ENCODE measurements at places on chromosomes 7 and 10. TPM values are rescaled to one million over a fixed set of nuclear protein-coding genes. Genes with fewer than 3 reads are reported as not detected.

The ADCY1 gene
- 0.10 TPM for total RNA-seq

- DNase-seq: no peak
- peaks cover 13% of the 10 kb centered on the region for H3K4me1 ChIP-seq
- H3K27me3 ChIP-seq: no peaks in the 10 kb centered on the region
Measured at GRCh38 chr7:30545791-30546555, 41.3 kb upstream of the GGCT start.

DNA sequence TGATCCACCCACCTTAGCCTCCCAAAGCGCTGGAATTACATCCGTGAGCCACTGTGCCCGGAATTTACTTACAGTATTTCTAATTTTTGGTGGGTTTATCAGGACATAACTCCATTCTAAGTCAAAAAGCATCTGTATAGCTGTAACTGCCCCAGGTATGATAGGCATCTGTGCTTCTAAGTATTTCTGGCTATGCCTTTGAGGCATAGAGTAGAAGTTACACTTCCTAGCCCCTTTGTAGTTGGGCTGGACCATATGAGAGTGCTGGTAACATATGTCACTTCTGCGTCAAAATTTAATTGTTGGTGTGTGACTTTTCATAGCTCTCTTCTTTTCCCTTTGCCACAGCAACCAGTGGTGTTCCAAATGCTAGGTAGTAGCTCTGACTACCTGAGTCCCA lies 153.3 kb downstream of the RTKN2 start:
- no peaks in the 10 kb centered on the region for H3K36me3 ChIP-seq
- H3K4me3 ChIP-seq: no peak overlapping the region
- DNase-seq: no peak
- peak overlapping the region; percentile 24 for H3K27ac ChIP-seq
- no peaks in the 10 kb centered on the region for H3K27me3 ChIP-seq

DNA sequence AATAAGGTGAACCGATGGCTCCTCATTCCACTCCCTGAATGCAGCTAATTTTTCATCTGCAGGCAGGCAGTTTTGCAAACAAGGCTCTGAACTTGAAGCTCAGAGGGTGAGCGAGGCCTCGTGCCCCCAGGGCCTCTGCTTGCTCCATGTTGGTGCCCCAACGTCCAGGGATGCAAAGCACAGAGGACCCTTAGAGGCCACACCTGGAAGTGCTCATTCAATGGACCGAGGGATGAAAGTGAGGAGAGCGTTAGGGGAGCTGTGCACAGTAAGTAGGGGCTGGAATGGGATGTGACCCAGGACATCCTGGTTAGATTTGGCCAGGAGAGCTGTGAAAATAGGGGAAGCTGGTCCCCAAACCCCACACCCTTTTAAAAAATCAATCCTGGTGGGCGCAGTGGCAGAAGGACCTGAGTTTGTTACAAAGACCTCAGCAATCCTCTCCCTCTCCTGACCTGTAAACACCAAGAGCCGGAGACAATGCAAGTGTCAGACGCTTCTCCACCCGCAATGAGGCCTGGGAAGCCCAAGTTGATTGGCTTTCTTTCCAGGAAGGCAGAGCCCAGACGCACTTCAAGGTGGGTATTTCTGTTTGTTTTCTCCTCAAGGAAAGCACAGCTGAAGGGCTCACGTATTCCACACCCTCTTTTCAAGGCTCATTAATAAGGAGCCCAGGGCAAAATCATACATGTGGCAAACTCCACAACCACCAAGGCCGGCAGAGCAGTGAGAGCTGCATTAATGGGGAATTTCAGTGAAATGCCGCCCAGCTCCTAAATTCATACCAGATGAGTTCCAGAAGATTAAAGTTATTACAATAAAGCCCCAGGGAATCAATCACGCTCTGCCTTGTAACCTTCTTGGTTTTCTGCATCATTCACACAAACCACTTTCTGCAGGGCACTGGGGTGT lies 14.1 kb upstream of the CXCL12 start:
- peaks cover 5% of the 10 kb centered on the region for H3K4me1 ChIP-seq
- H3K4me3 ChIP-seq: no peak overlapping the region
- no peak for DNase-seq

DNA sequence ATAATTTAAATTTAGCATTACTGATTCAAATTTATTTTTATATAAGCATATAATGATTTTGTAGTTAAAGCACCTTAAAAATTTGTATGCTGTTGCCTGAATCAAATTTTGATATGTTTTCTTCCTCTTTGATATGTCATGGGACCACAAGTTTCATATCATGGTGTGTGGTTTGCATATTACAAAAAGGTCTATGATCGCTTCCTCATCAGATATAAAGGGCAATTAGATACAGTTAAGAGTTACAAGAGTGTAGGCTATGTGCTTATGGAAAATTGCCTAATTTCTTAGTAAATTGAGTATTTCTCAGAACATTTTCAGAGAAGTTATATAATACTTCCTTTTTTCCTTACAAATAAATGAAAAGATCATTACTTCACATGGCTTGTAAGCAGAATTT lies 22.2 kb downstream of the MRC1 start:
- no peak for DNase-seq
- peaks cover 20% of the 10 kb centered on the region for H3K27me3 ChIP-seq
- H3K36me3 ChIP-seq: no peaks in the 10 kb centered on the region
- no peak overlapping the region for H3K4me3 ChIP-seq

DNA sequence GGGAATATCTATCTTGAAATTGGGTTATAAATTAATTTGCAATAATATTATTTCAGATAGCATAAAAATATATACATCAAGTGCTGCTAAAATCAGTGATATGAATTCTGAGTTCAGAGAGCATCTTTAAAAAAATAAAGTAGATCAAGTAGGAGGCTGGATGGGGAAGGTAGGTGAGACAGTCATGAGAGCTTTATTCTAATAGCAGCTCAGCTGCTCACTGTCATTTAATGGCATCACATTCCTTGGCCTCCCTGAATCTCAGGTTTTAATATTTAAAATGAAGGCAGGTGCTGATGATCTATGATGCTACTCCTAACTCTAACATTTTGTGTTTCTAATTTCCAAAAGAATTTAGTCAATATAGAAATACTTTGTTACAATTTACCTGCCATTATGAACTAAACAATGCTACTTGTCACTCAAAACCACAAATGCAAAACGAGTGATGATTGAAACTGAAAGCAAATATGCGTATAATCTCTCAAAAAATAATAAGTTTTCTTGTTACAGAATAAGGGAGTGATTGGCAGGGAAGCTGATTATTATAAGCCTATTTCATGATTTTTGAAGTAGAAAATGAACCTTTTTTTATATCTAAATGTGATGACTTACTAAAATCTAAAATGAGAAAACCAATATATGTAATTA lies 147.6 kb upstream of the CSTF2T start:
- no peak overlapping the region for H3K4me3 ChIP-seq
- no peaks in the 10 kb centered on the region for H3K4me1 ChIP-seq
- no peak overlapping the region for H3K27ac ChIP-seq

- DNase-seq: no peak
- no peak within 1 kb of the TSS for H3K27ac ChIP-seq
- no peaks in the 10 kb centered on the region for H3K36me3 ChIP-seq
- peaks cover 19% of the 10 kb centered on the region for H3K27me3 ChIP-seq
- H3K4me3 ChIP-seq: no peak within 1 kb of the TSS
Measured at GRCh38 chr10:84241185-84241790, at the start of gene LRIT1. Gene LRIT1 (minus strand): TSS chr10:84241546. CDS start chr10:84241439, 107 bp downstream.
